ENCODE measurements at places on chromosomes 3 and 15.
A peak's percentile ranks its signal among the peaks of the same experiment; 100 is the strongest.

- DNase-seq: no peak
Measured at GRCh38 chr15:59154243-59154642, 49.3 kb downstream of the CCNB2 start.

- no peak for DNase-seq
Measured at GRCh38 chr3:124786511-124787241, 56.4 kb downstream of the UMPS start.

DNA sequence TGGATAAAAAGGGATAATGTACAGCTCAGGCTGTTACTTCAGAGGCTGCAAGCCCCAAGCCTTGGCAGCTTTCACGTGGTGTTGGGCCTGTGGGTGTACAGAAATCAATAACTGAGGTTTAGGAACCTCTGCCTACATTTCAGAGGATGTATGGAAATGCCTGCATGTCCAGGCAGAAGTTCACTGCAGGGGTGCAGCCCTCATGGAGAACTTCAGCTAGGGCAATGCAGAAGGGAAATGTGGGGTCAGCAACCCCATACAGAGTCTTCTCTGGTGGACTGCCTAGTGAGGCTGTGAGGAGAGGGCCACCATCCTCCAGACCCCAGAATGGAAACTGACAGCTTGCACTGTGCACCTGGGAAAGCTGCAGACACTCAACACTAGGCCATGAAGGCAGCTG is 1350.3 kb downstream of the ROBO2 start:
- DNase-seq: no peak

DNA sequence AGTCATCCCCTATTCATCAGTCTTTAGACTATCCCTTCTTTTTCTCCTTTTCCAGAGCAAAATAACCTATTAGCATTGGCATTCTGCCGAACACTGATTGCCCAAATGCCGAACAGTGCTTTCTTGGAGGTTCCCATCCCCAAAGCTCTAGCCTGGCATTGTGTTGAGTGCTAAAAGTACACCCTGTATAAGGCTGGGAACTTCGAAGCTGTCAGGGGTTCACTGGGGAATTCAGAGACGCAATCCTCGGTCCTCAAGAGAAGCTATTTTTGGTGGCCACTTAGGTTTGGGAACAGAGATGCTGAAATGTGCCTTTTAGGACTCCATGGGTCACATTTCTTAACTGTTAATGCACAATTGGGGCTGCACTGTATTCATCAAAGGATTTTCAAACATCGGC is 8.4 kb downstream of the FRMD5 start:
- no peak for DNase-seq

GRCh38 chr3:49300595-49300994 is 23.6 kb upstream of the C3orf62 start:
- no peak for DNase-seq

GRCh38 chr3:195159814-195160165 is 111.2 kb downstream of the XXYLT1 start:
- DNase-seq: no peak

- no peak for DNase-seq
Measured at GRCh38 chr15:49844390-49844789, 223.5 kb downstream of the DTWD1 start.

DNA sequence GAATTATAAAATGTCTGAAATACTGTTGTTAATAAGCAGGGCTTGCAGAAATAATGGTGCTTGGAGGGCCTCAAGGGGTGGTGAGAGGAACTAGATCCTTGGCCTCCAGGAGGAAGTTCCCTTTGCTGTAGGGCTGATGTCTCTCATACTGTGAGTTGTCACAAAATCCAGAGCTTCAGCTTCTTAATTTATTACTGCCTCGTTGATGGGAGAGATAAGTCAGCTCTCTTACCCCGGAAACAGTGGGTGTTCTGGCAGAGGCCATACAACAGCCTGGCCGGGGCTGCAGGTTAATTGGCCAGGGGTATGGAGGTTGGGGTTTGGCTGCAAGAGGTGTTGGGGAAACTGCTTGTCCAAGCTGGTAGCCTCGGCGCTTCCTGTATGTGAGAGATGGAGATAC is 15.5 kb downstream of the MAPKAPK3 start:
- DNase-seq: no peak

- DNase-seq: peak; percentile 24
Measured at GRCh38 chr15:69919816-69920215, 177.9 kb downstream of the TLE3 start.

GRCh38 chr3:112802338-112802737 is 44.3 kb downstream of the CD200R1L start:
- no peak for DNase-seq

- no peak for DNase-seq
Measured at GRCh38 chr3:125381314-125381713, 6.2 kb upstream of the ZNF148 start.
